Globus pallidus (tissue), 1 donor: ENCODE measurements at places on chromosomes 7 and 10.

DNA sequence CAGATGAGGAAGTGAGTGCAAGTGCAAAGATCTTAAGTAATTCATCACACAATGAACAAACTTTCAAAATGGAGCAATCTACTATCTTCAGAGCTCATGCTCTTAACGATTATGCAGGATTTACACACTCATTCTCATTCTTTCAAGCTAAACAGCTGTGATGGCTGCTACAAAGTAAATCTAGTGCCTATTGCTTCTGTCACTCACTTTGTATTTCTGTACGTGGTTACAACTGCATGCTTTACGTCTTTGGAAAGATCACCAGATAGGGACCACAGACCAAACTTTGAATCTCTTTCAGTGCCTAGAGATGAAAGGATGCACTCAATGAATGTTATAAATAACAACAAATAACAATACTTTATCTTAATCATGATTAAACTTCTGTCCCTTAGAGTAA is 194.6 kb downstream of the MAGI2 start:
- no peak for DNase-seq

GRCh38 chr7:45053401-45053800 is 35.4 kb downstream of the NACAD start:
- no peak for DNase-seq

GRCh38 chr10:96401036-96401435 is 42.2 kb upstream of the OPALIN start:
- peak; percentile 71 for DNase-seq

DNA sequence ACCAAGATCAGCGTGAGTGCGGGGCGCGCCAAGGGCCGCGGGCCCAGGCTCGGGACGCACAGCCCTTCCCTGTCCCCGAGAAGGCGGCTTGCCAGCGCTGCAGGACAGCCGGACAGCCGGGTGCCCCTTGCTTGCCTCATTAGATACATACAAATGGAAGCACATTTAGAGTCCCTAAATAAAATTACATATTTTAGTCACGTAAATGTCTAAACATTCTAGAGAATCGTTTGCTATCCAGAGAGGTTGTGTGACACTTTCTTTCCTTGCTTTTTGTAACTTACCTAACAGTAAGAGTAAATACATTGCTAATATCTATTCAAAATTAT is 4.8 kb downstream of the VSTM2A start:
- no peak for DNase-seq

DNA sequence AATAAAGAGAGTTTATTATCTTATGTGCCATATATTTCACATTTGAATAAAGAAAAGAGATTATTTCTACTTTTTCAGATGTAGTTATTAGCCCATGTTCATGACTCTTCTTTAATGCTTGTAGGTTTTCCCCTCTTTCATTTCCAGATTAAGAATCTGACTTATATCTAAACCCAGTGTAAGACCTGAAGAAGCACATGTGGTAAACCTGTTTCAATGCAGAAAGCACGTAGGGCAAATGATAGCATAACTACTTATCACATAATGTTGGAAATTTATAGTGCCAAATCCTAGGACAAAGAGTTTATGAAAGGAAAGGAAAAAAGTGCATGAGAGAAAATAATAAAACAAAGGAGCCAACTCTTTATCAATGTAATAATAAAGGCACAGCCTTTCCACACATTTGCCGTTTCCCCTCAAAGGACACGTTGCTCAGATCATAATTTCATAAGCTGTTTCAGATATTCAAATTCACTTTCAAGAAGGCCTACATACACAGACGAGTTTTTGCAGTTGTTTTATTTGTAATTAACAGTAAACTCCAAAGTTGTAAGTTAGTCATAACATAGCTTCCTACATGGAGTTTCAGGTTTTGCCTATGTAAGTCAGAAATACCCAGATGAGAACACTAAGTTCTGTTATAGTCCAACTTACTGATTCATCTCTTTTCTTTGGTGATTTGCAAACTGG is 88.8 kb upstream of the MDFIC start:
- no peak for DNase-seq

DNA sequence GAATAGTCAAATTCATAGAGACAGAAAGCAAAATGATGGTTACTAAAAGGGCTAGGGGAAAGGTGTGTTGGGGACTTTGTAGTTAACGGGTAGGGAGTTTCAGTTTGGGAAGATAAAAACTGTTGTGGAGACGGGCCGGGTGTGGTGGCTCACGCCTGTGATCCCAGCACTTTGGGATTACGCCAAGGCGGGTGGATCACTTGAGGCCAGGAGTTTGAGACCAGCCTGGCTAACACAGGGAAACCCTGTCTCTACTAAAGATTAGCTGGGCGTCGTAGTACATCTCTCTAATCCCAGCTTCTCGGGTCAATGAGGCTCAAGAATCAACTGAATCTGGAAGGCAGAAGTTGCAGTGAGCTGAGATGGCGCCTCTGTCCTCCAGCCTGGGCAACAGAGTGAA is 30.8 kb downstream of the KPNA7 start:
- DNase-seq, result no peak

DNA sequence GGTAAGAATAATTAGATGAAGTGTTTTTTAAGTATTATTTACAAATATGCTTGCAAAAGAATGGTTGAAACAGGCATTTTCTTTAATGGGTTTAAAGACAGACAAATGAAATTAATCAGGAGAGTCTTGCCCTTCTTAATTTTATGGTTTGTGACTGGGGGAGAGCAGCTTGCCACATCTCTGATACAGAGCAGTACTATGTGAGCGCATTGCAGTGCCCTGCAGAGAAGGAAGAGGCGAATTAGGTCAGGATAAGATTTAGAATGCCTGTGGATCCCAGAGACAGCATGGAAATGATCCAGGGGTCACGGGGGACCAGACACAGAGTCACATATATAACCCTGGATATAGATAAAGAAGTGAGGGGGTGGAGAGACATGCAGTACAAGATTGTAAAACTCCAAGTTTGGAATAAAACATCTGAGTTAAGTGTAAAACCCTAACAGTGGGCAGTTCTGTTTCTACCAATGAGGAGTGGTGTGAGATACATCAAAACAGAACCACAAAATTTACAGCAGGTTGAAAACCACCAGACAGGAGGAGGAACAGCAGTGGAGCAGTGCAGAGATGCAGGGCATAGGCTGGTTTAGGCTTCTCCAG is 125.5 kb downstream of the FAM204A start:
- DNase-seq, result no peak
